GM06990 (cell line): ENCODE measurements at places on chromosomes 5 and 9.

DNA sequence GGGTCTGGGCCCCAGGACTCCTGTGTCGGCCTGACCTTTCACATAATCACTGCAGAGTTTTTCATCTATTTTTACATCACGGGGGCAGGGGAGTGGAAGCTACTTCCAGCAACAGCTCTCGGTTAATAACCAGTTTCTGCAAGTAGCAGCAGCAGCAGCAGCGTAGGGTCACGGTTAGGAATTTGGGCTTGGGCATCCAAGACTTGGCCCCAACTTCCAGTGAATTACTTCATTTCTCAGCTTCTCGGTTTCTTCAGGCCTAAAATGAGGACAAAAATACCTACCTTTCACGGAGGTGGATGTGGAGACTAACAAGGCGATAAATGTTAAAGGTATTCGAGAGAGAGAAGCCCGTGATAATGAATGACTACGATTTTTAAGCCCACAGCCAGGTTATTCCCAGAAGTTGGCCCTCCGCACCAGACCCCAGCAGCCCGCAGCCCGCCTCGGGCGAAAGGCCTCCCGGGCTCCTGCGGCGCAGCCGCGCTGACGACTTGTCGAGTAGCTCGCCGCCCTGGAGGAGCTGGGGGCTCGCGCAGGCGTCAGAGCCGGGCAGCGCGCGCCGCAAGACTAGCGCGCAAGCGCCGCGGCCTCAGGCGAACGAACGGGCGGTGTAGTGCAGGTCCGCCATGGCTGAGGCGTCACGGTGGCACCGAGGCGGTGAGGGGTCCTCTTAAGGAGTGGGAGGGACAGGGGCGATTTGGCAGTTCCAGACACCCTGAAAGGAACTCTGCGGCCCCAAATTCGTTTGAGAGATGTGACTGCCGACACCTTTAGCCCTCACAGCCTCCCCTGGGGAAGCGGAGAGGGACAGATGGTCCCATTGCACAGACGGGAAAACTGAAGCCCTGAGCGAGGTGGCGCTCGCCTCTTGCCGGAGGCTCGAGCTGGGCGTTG is at the start of gene PKD2L2:
PKD2L2 (plus strand) TSS at position 595 of the 897 bp plus-strand sequence; CDS start at position 630, 35 bp downstream.
- peak; percentile 97 for DNase-seq

DNA sequence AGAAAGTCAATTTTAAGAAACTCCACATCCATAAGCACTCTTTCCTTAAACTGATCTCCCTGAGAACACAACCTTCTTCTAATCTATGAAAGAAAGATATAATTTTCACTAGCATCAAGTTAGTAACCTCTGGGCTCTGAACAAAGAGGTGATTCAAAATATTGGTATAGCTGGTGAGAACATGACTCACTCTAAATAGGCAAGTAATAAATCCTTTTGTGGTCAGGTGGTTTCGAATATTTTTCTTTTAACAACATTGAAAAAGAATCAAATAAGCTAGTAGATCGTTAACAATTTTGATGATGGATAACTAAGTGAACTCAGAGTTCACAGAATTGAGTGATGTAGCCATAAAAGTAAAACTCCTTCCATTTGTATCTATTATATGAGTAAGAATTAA is 150.6 kb upstream of the IQGAP2 start:
- no peak for DNase-seq

- DNase-seq, result no peak
These were observed 16.7 kb upstream of the MED10 start for GRCh38 chr5:6395102-6395445.

- no peak for DNase-seq
These were observed 149.7 kb downstream of the GCNT1 start for GRCh38 chr9:76608575-76609273.

DNA sequence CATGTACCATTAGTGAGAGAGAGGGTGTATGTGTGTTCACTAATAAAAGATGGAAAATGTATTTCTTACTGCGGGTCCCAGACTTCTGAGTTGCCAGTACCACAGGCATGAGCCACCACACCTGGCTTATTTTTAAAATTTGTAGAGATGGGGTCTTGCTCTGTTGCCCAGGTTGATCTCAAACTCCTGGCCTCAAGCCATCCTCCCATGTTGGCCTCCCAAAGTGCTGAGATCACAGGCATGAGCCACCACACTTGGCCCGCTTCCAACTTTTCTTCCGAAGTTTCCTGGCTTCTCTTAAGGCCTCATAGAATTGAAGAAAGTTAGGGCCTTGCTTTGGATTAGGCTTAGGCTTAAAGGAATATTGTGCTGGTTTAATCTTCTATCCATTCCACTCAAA is 40.4 kb upstream of the F2RL2 start:
- DNase-seq, result no peak

- no peak for DNase-seq
These were observed 6.9 kb upstream of the PDCL start for GRCh38 chr9:122835313-122835731.

DNA sequence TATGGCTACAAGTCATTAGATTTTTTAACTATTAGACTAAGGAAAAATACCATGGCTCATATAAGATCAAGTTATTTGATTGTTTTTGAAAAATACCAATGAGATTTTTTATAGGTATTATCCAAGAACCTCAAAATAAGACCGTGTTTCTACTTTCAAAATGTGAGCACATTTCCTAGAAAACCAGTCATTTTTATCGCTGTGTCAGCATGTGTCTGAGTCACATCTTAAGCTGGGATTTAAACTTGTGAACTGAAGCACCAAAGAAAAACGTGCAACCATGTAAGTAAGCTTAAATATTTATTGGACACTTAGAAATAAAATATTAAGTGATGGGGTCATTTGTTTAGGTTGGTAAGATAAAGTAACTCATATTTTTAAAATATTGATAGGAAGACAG is 1676.0 kb upstream of the NUDT12 start:
- DNase-seq, result no peak

- no peak for DNase-seq
These were observed 61.7 kb downstream of the DAP start for GRCh38 chr5:10699281-10699874.

DNA sequence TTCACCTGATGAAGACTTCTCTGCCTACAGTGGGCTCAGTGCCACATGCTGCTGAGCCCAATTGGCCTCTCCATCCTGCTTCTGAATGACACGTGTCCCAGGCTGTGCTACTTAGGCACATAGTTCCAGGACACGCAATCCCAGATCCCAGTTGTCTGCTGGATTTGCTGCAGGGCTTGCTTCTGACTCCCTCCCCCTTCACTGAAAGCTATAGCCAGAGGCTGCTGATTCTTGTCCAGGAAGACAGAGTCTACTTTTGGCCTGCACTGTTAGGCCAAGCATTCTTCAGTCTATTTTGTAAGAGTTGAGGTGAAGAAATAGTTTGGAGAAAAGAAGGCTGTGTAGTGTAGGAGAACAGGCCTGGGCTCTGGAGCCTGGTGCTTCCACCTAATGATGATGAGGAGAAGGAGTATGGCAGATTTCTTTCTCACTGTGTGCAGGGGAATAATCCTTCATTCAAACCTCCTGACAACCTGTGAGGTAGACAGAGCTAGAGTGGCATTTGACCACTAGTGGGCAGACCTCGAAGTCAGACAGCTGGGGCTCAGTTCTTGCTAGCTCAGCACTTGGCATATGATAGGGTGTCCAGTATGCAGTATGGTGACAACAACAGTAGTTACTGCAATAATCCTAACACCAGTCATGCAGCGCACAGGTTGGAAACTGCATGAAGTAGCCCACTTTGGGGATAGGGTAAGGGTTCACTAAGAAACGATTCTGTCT is 19.5 kb upstream of the ASPN start:
- no peak for DNase-seq
